ENCODE measurements at places on chromosomes 3 and 15.

DNA sequence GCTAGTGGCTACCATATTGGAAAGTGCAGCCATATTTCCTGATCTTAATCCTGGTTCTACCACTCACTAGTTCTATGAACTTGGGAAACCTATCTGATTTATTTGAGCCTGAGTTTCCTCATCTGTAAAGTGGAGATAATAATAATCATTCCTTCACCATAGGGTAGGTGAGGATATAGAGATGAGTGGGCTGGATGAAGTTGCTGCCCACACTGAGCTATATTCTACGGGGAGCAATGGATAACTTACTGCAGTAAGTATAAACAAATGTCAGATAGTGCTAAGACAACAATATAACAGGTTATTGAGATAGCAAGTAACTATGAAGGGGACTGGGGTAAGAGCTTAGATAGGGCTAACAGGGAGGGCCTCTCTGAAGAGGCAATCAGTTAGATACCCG, 251.5 kb upstream of the ADAMTS9 start:
- no peak for DNase-seq

DNA sequence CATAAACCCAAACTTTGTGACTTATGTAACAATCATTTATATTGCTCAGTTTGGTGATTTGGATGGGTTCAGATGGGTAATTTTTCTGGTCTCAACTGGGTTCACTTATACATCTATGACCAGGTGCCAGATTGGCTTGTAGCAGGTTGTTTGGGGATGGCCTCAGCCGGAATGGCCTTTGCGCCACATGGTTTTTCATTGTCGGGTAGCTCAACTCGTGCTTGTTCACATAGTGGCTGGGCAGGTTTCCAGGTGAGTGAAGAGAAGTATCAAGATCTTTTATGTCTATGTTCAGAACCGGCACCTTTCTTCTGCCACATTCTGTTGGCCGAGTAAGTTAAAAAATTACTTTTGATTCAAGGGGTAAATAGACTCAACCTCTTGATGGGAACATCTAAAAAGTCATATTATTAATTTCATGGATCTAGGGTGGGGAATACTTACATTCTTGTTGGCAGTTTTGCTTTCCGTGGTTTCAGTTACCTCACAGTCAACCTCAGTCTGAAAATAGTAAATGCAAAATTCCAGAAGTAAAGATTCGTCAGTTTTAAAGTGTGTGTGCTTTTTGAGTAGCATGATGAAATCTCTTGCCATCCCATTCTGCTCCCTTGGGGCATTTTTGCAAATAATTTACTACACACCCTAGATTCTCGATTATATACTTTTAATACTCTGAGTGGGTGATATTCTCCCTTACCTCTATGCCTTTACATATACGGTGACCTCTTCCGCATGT, 745.7 kb upstream of the CCDC54 start:
- DNase-seq = no peak

GRCh38 chr15:37824717-37825382, 109.6 kb upstream of the TMCO5A start:
- DNase-seq = no peak

- DNase-seq = no peak
Observed at GRCh38 chr3:79729096-79729495, 38.7 kb downstream of the ROBO1 start.

DNA sequence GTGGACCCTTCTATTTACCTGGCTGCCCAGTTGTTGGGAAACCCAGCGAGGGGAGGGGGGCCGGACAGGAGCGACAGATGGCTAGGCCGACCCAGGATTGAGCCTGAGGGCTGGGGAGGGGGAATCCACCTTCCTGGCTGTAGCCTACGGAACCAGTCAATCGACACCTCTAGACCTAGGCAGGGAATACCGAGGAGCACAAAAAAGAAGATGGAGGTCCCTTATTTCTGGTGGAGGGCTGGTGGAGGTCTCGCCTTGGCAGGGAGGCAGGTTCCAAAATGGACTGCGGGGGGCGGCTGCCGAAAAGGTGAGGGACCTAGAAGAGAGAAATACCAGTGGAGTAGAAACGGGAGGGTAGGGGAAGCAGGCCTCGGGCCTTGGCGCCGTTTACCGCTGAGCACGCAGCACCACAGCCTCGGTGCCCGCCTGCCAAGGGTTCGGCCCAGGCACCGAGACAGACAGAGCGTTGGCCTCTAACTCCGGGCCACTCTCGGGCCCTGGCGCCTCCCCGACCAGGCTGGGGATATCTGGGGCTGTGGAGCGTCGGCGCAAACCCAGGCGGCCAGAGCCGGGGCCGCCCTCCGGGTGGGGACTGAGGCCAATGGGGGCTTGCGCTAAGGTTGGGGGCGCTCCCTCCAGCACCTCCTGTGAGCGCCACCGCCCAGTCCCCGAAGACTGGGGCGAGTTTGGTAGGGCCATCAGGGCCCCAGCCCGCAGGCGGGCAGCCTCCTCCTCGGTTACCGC, 1.6 kb downstream of the ANKRD63 start:
- DNase-seq = no peak

DNA sequence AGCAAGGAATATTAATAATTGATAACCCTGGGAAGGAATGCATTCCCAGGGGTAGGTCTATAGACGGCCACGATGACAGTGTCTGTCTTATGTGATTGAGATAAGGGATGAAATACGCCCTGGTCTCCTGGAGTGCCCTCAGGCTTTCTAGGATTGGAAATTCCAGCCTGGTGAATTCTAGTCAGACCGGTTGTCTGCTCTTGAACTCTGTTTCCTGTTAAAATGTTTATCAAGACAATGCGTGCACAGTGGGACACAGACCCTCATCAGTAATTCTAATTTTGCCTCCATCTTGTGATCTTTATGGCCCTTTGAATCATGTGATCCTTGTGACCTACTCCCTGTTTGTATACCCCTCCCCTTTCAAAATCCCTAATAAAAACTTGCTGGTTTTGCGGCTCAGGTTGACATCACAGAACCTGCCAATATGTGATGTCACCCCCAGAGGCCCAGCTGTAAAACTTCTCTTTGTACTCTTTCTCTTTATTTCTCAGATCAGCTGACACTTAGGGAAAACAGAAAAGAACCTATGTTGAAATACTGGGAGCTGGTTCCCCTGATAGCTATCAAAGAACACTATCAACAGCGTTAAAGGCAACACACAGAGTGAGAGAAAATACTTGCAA, 183.3 kb downstream of the PDE8A start:
- DNase-seq = no peak

- no peak for DNase-seq
Observed at GRCh38 chr3:22334996-22335395, 584.0 kb upstream of the ZNF385D start.

DNA sequence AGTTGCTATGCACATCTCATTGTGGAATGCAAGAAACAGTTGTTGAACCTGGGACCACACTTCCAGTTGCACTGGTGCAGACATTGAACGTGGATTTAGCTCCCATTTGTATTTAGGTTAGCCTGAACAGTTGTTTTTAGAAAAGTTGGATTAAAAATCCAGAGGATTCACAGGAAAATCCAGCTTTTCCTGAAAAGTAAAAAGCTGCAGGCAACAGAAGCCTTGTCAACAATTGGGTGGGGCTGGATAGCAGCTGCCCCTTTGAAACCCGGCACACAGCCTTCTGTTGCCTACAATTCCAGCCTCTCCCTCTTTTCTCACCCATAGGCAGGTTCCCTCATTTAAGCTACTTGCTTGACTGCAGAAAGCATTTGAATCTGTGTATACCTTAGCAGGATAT, 165.3 kb upstream of the TBL1XR1 start:
- no peak for DNase-seq

- DNase-seq = no peak
Observed at GRCh38 chr15:20643829-20644425, 102.3 kb upstream of the GOLGA6L6 start.

DNA sequence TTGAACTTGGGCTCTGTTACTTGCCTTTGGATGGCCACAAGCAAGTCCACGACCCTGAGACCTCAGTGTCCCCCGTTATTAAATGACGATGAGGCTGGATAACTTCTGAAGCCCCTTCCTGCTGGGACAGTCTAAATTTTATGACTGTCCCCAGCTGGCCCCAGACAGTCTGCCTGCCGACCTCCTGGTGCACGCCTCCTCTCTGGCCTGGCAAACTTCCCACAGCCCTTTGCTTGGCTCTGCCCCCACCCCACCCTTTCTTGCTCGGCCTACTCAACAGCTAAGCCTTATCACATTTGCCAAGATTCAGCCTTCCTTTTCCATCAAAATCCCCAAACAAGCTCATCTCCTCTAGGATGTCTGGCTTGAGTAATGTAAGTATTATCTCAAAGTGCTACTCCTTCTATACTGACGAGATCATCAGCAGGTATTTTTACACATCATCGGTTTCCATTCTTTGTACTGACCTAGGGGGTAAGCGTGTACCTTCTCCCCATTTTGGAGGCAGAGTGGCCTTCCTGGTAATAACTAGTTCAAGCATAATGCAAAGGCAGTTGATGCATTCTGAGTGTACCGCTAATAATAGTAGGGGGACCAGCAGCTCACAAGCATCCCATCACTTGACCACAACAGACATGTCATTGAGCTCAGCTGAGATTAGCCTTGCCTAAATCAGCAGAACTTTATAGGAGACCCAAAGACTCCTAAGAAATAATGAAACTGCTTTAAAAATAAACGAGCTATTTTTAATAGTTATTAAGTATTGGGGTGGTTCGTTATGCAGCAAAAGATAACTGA, 120.8 kb upstream of the HACD2 start:
- DNase-seq = no peak

DNA sequence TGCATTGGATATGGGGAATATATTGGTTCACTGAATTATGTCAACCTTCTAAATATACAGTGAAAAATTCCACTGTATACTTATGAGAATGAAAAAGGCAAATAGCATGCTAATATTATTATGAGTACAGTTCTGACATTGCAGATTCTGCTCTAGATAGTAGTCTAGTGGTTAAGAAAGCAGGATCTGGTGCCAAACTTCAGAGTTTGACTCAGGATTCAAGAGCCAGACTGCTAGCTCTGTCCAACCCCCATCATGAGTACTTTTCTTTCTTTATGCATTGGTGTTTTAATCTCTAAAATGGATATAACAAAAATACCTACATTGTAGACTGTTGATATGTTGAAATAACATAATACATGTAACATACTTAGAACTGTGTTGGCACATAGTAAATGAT, 57.3 kb upstream of the PLSCR4 start:
- DNase-seq = no peak

GRCh38 chr3:111336511-111336910, 205.5 kb upstream of the CD96 start:
- DNase-seq = no peak

GRCh38 chr15:38682861-38683260, 118.2 kb upstream of the RASGRP1 start:
- DNase-seq = no peak

- no peak for DNase-seq
Observed at GRCh38 chr15:40106203-40107161, 2.2 kb downstream of the BMF start.

- DNase-seq = no peak
Observed at GRCh38 chr3:21779909-21780308, 28.9 kb upstream of the ZNF385D start.

GRCh38 chr3:143605233-143605950, 242.9 kb downstream of the SLC9A9 start:
- DNase-seq = no peak

DNA sequence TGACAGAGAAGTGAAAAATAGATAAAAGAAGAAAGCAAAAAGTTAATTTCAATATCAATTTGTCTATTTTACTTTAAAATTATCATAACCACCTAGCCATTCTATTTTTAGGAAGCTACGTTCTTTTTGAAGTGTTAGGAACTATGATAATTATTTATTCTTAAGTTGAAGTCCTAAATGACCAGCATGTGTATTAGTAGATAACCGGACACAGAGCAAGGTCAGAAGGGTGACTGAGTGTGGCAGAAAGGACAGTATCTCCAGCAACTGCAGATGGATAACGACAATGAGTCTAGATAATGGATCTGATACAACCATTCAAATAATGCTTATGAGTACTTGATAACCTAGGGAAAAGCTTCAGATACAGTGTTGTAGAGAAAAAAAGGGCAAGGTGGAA, 198.0 kb downstream of the PDE8A start:
- no peak for DNase-seq

- DNase-seq = no peak
Observed at GRCh38 chr3:31959951-31960792, 20.9 kb downstream of the OSBPL10 start.

DNA sequence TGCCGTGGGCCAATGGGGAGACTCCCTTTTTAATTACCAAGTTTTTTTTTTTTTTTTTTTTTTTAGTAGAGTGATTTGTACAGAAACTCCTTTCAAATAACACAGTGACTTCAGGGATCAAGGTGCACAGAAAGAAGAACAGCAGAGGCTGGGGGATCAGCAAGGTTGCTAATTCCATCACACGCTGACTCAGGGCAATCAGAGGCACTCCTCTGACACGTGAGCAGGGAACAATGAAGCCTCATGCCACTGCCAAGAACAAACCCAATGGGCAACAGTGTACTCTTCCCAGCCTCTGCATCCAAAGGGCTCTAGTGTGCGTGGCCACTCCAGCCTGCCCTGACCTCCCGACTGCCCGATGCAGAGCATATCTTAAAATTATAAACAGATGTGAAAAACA, 186.7 kb upstream of the WNT5A start:
- DNase-seq = no peak

GRCh38 chr3:84683493-84683892, 275.3 kb upstream of the CADM2 start:
- DNase-seq = no peak

GRCh38 chr3:183824761-183825455, 469 bp downstream of the MAP6D1 start:
- DNase-seq = peak; percentile 67

GRCh38 chr15:71971905-71972304, 146.0 kb downstream of the MYO9A start:
- DNase-seq = no peak

DNA sequence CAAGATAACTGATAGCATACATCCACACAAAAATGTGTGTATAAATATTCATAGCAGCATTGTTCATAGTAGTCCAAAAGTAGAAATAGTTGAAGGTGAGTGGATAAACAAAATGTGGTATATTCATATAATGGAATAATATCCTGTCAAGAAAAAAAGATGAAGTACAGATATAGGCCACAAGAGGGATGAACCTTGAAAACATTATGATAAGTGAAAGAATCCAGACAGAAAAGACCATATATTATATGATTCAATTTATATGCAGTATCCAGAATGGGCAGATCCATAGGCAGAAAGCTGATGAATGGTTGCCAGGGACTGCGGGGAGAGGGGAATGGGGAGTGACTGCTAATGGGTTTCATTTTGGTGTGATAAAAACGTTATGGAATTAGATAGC, 54.3 kb upstream of the TNIK start:
- DNase-seq = no peak

DNA sequence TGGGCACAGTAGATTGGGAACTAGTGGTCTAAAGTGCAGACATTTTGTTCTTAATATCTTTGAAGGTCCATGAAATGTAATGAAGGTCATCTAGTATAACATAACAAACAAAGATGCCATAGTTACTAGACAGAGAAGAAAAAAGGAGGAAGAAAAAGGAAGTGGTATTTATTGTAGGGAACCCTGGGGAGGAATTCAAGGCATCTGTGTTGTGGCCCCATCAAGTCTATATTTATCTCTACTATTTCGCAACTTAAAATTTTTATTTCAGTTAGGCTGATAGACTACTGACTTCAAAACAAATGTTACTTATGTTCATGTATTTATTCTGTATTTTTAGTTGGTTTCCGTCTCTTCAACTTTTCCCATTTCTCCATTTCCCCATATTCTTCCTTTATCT, 48.9 kb upstream of the ZDHHC23 start:
- no peak for DNase-seq

GRCh38 chr3:18988614-18989229, 159.6 kb upstream of the KCNH8 start:
- DNase-seq = no peak

GRCh38 chr15:25903024-25903581, 40.0 kb upstream of the ATP10A start:
- no peak for DNase-seq

GRCh38 chr3:72032441-72033135, 247.6 kb upstream of the PROK2 start:
- no peak for DNase-seq
